ENCODE measurements at places on chromosomes 1 and 21.

GRCh38 chr1:16046842-16047241 is 3.3 kb downstream of the CLCNKB start:
- DNase-seq: no peak

GRCh38 chr1:86594284-86594770 is 47.4 kb downstream of the CLCA4 start:
- DNase-seq: no peak

DNA sequence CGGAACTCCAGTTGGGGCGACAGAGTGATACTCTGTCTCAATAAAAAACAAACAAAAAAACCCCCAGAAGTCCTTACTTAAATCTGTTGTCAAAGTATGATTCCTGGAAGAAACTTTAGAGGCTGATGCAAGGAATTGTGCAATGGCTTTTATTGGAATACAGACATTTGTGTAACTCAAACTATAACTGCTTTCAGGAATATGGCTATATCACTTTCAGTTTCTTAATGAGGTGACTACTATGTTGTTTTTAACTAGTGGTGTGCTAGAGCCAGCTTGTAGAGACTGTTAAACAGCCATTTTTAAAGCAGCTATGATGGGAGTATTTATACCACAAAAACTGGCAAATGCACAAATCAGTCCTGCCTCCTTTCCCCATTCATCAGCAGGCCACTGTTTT is 22.7 kb upstream of the DNAJC28 start:
- DNase-seq: no peak

DNA sequence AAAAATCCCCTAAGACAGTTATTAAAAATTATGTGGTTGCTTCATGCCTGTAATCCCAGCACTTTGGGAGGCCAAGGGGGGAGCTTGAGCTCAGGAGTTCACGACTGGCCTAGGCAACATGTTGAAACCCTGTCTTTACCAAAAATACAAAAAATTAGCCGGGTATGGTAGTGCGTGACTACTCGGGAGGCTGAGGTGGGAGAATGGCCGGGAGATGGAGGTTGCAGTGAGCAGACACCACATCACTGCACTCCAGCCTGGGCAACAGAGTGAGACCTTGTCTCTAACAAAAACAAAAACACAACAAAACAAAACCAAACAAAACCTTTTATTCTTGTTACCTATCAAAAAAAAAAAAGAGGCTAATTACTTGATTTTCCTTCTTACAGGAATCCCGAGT is 2.1 kb downstream of the ELK4 start:
- DNase-seq: no peak

- DNase-seq: no peak
Observed at GRCh38 chr1:179029321-179029759, 3.6 kb downstream of the FAM20B start.

- peak; percentile 33 for DNase-seq
Observed at GRCh38 chr1:157490467-157491165, 61.7 kb downstream of the FCRL5 start.

DNA sequence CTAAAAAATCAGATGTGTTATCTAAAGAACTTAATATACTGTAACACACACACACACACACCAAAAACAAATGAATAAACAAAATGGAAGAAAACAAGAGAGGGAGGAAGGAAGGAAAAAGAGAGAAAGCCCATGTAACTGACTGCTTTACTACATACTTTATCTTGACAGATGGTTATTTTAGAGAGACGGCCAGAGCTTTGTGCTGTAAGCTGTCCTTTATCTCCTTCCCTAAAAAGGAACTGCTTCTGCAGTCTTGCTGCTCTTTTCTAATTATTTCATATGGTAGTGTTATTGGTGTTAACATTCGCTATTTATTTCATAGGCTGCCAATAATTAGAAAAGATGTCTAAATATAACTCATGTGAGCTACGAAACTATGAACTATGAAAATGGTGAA is 1384.6 kb downstream of the MRPL39 start:
- DNase-seq: no peak

Measured in HFF-Myc (cell line).